ENCODE measurements at places on chromosomes 6 and 20.

DNA sequence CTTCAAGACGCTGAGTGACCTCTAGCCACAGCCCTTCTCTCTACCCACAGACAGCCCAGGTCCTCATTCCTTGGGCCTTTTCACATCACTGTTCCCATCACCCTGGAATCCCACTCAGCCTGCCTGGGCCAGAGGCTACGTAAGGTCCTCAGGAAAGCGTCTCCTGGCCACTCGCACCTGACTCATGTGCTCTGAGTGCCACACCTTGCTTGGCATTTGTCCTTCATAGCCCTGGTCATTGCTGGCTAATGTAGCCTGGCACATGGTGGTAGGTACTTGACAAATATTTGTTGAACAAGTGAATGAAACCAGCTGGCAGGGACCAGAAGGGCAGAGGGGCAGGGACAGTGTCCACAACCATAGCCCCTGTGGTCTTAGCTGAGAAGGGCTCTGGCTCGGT is 50.6 kb upstream of the FANCE start:
- DNase-seq = no peak

GRCh38 chr20:36487069-36487468 is 54.2 kb upstream of the MYL9 start:
- DNase-seq = no peak

DNA sequence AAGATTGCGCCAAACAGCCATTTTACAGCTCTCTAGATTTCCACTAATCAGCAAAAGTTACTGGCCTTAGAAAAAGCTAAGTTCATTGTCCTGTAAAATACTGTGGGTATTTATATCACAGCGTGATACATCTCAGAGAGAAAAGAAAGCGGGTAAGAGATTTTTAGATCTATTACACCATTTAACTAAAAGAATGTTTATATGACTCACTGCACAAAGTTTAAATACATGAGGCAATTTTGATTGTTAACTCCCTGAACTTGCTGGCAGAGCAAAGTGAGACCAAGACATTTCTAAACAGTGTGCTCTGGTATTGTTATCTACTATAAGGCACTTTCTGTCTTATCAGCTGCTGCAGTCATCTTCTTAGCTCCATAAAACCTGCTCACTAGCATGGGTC is 314.3 kb downstream of the EPHA7 start:
- no peak for DNase-seq

DNA sequence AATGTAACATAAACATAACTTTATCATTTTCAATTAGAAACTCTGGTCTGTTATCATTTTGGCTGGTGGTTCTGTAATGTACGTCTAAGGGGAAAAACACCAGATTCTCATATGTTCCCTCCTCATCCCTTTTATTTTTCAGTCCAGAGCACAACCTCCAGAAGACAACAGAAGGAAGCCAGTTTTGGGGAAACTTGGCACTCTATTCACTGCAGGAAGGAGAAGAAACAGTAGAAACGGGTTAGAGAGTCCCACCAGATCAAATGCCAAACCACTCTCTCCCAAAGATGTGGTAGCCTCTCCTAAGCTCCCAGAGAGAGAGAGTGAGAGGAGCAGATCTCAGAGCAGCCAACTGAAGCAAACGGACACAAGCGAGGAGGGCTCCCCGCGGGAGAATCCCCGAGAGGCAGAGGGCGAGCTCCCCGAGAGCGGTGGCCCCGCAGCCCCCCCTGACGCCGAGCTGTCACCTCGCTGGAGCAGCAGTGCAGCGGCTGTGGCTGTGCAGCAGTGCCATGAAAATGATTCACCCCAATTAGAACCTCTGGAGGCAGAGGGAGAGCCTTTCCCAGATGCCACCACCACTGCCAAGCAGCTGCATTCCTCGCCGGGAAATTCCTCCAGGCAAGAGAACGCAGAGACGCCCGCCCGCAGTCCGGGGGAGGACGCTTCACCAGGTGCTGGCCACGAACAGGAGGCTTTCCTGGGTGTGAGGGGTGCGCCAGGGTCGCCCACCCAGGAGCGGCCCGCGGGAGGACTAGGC is 117.8 kb downstream of the RTN4IP1 start:
- no peak for DNase-seq

DNA sequence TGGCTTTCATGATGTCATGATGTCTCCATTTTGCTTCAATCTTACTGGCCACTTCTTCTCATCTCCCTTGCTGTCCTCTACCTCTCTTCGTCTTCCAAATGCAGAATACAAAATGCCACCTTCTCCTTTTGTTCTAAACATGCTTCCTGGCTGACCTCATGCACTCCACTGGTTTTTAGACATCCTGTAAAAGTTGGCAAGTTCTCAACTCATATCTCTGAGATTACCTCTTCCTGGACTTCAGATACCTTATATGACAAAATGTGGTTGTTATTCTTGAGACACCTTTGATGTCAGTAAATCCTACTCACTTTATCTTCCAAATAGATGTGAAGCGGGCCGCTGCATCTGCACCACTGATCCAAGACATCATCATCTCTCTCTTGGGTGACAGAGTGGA is 212.7 kb upstream of the FOXA2 start:
- DNase-seq = no peak

DNA sequence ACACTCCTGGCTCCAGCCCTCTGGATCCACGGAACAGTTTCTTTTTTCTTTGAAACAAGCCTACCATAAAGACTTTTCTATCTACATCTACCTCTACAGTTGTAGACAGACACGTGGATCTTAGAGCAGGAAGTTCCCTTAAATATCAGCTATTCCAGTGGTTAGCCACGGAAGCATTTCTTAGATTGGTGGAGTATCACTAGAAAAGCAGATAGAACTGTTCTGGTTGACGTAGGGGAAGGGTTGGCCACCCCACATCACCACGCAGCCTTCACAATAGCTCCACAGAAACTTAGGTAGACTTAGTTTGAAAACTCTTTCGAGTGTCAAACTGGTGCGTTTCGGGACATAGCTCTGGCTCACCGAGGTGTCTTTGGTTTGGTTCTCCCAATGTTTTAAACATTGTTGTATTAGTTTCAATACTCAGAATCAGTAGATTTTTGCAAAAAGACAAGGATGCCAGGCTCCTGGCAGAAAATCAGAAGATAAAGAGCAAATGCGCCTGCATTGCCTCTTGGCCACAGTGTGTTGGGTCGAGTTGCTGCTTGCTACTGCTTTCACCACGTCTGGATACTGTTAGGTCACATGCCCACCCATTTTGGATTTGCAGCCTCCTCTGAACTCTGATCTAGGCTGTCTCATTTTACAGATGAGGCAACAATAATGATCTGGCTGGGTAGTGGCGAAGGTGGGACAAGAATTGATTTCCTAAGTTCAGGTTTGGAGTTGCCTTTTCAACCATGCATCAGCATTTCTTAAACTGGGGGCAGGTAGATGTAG is 71.5 kb upstream of the DTNBP1 start:
- DNase-seq = no peak

- DNase-seq = no peak
Observed at GRCh38 chr20:50569864-50570836, 60.0 kb downstream of the PTPN1 start.

DNA sequence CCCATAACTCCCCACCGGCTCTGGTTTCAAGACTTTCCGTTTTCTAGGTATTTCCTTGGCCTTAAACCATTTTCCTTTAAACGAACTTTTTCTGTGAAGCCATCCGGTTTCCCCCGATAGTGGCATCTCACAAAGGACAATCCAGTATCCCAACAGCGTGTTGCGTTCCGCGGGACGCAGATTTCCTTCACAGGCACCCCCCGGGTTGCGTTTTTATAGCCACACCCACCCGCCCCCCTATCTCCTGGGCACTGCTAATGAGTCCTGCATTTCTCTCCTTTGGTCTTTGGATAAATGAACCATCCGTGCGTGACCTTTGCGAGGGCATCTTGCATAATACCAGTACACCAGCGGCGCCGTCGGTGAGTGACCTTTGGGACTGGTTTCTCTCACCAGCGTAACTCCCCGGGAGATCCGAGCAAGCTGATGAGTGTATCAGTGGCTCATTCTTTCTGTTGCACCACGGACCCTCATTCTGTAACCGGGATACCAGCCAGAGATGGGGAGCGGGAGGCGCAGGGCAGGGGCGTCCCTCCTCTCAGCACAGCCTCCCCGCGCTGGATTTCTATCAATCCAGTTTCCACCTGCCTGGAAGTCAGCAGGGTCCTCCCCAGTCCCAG is 586 bp upstream of the NQO2 start:
- DNase-seq = no peak

- DNase-seq = no peak
Observed at GRCh38 chr6:147127587-147127986, 76.6 kb upstream of the STXBP5 start.

DNA sequence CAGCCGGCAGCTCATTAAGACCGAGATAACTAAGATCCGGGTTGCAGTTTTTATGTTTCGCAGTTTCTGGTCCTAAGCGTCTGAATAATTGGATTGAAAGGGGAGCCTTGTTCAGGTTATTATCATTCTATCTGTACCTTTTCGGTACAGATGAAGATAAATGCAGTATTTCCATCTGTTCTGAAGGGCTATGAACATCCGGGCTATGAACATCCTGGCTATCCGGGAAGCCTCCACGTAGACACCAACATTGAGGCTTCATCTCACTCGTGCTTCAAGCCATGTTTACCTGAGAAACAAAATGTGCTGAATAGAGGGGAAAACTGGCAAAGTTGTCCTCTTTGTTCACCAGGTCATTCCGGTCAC is 399 bp upstream of the REPS1 start:
- DNase-seq = no peak

GRCh38 chr6:169857343-169858292 is 106.2 kb downstream of the ERMARD start:
- DNase-seq = no peak

- DNase-seq = no peak
Observed at GRCh38 chr20:6956056-6956455, 188.6 kb downstream of the BMP2 start.

DNA sequence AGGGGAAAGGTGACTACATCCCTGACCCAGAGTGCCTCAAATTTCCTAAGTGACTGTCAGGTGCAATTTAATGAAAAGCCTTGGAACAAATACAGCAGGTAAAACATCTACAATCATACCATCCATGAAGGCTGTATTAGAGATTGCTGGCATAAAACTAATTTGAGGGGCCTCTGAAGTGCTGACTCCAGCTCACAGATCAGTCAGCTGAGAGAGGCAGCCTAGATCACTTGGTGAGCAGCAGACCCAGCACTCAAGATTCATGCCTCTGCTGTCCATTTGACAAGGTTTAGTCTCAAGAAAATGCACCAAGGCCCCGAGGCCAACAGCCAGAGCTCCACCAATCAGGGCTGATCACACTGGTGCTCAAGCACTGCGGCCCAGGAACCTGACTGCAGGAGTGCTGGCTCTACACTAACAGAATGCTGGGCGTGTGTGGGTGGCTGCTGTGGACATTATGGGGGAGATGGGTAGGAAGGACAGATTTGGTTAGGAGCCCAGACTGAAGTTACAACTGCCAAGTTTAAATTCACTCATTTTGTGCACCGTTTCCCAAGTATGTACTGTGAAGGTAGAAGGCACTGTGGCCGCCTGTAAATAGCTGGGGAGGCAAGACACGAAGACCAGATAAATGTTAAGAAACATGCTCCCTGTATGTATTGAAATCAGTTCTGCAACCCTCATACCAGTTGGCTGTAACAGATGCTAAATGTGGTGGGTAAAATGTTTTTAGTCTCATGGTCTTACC is 28.2 kb downstream of the SNX5 start:
- DNase-seq = no peak

DNA sequence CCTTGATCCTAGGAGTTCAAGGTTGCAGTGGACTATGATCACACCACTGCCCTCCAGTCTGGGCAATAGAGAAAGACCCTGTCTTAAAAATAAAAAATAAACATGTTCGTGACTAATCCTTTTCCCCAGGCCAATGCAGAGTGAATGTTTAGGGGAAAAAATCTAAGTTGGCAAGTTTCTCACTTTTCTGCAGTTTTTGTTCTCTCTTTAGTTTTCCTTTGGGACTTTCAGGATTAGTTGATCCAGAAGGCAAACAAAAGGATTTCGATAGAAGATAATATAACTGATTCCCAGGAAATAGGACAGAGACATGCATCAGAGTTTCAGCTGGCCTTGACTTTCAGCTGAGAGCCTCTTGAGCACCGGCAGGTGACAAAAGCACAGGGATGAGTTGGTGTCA is 53.3 kb downstream of the SOD2 start:
- DNase-seq = no peak

GRCh38 chr6:8556370-8557013 is 121.1 kb upstream of the SLC35B3 start:
- no peak for DNase-seq

DNA sequence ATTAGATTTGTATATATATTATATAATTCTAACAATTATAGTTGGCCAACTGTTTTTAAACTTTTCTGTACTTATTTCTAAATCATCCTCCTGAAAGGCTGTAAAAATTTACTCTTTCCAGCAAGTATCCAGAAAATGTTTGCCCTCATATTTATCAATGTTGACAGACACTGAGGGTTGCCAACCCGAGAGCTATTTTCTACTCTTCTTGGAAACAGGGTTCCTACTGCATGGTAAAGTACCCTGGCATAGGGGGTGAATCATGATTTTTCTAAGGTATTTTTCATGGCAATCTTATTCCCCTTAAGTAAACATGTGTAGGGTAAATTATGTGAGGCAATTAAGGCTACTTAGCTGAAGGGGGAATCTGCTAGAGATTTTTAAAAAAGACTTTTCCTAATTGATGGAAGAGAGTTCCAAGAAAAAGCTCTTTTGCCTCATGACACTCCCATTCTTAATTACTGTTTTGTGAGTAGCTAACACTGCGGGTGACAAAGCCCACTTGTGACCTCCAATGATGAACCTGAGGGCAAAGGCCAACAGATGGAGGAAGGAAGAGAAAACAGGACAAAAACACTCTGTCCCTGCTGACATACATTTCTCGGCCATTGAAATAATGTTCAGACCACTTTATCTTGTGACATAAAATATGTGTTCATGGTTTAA is 37.9 kb downstream of the GPX5 start:
- no peak for DNase-seq

DNA sequence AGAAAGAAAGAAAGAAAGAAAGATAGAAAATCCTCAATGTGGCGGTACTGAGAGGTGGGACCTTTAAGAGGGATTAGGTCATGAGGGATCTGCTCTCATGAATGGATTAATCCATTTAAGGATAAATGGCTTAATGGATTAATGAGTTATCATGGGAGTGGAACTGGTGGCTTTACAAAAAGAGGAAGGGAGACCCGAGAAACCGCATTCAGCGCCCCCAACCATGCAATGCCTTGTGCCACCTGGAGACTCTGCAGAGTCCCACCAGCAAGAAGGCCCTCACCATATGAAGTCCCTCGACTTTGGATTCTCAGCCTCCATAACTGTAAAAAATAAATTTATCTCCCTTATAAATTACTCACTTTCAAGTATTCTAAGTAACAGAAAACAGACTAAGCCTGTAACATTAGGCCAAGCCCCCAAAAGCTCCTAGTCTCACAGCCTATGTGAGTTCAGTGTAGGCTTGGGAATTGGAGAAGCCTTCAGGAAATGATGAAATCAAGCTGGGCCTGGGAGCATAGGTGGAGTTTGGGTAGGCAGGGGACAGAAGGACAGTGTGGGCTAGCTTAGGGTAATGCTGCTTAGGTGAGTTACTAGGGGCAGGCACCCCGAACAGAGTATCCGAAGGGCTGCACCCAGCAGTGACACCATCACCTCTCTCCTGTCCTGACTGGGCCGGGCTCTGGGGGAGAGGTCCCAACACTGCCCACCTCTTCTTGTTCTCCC is 36.2 kb upstream of the RNF24 start:
- no peak for DNase-seq

GRCh38 chr6:157555455-157556143 is 174.6 kb downstream of the ZDHHC14 start:
- DNase-seq = no peak

- DNase-seq = no peak
Observed at GRCh38 chr6:112331306-112331705, 15.8 kb upstream of the RFPL4B start.

Measured in right renal pelvis (tissue), 4 donors.